EH (cell line): ENCODE measurements at places on chromosomes 11 and 22.

DNA sequence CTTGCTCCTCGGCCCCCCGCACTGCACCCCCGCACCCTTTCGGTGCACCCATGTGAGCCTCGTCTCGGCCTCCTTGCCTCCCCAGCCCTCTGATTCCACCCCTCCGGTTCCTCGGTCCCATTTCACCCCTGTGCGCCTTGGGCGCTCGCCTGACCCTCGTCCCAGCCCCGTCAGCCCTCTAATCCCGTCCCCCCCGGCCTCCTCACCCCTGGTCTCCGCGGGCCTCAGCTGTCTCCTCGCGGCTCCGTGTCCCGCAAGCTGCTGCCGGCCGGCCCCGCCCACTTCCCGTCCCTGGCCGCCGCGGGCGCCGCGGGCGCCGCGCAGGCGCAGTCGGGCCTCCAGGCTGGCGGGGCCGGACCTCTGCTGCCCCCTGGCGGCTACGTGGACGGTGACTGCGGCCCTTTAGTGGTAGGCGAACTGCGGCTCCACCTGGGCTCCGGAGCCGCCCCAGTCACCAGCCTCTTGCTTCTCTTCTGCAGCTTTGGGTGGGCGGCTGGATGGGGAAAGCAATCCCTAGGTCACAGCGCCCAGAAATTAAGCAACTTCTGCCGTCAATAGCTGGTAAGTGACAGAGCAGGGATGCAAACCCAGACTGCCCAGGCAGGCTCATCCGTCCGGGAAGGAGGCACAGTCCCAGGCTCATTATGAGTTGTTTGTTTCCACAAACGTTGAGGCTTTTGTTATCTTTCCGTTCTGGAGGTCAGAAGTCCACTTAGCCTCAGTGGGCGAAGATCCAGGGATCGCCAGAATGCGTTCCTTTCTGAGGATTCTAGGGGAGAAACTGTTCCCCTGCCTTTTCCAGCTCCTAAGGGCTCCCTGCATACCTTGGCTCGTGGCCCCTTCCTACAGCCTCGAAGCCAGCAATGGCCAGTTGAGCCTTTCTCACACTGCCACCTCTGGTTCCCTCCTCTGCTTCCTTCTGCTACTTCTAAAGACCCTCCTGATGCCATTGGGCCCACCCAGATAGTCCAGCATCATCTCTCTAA lies at the start of gene PPM1F:
Gene PPM1F (minus strand): TSS at position 263 of the 986 bp plus-strand sequence. CDS start 6,800 bp downstream, outside the sequence.
- DNase-seq, result peak; percentile 81

GRCh38 chr11:106012744-106013143 lies 9.3 kb downstream of the MSANTD4 start:
- peak; percentile 34 for DNase-seq

DNA sequence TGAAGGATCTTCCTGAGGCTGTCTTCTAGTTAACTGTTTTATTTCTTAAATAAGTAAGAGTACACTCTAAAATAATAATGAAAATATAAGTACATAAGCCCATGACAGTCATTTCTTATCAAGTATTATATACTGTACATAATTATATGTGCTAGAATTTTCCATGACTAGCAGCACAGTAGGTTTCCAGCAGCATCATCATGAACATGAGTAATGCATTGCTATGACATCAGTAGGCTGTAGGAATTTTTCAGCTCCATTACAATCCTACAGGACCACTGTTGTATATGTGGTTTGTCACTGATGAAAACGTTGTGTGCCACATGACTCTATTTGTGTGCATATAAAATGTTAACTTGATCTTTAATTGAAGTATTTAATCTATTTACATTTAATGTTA lies 22.0 kb downstream of the ZNF202 start:
- DNase-seq, result peak; percentile 60

- no peak for DNase-seq
Observed at GRCh38 chr11:79950172-79950571, 509.3 kb upstream of the TENM4 start.

GRCh38 chr11:68038718-68039525 lies at the start of gene TCIRG1:
TSS of gene TCIRG1 (plus strand) at chr11:68039025. CDS start at chr11:68041272, 2,247 bp downstream.
- peak; percentile 91 for DNase-seq

GRCh38 chr11:64667154-64667745 lies 55.7 kb downstream of the NRXN2 start:
- no peak for DNase-seq

- DNase-seq, result peak; percentile 65
Observed at GRCh38 chr11:104946907-104947306, 21.5 kb downstream of the CASP4 start.

GRCh38 chr11:1129611-1130160 lies 28.1 kb upstream of the MUC5AC start:
- no peak for DNase-seq

- peak; percentile 48 for DNase-seq
Observed at GRCh38 chr11:206526-207207, 532 bp downstream of the BET1L start.

- no peak for DNase-seq
Observed at GRCh38 chr11:62928011-62928410, 6.8 kb upstream of the CHRM1 start.

GRCh38 chr11:99080154-99080553 lies 59.4 kb downstream of the CNTN5 start:
- DNase-seq, result no peak

- DNase-seq, result no peak
Observed at GRCh38 chr22:22605074-22605404, 39.4 kb upstream of the GGTLC2 start.

DNA sequence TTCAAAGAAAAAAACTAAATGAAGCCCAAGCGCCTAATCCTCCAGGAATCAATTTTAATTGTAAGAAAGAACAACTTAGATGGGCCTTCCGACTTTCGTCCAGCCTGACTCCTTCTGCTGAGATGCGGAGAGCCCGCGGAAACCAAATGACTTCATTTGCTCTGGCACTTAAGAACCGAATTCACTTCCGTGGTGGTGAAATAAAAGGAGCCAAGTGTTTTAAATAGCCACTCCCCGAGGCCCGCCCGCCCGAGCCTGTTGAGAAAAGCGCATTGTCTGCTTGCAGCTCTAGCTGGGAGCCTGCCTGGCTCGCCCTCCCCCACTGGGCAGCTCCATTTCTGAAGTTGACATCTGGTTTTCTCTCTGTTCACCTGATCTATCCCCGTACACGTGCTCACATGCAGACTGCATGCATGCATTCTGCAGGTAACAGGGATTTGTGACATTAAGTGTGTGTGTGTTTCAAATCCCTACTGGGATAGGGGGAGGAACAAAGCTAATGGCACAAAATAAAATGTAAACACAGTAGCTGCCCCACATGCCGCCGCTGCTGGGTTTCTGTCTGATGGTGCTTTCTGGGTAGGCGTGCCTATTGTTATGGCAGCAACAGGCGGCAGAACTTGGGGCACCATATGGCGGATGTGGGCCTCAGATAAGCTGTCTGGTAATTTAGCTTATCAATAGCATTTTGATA lies 6.2 kb downstream of the TEAD1 start:
- peak; percentile 93 for DNase-seq

DNA sequence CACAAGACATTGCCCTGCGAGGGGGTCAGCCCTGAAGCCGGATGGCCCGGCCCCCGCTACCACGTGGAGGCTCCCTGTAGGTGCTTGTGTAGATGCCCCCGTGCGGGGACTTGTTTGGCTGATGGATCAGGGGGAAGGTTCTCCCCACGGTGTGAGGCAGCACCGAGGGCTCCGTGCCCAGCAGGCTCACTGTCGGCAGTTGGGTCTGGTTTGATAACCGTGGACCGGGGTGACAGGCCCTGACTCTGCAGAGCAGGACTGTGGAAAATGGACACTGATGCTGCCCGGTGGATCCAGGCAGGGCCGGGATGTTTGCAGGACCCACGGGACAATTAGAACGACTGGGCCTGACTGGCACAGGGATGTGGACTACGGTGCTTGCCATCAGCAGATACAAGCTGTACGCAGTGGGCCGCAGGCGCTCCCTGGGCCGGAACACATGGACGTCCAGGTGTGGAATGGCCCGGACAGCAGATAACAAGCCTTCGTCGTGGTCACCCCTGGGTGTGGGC lies 19.0 kb downstream of the KCNQ1 start:
- DNase-seq, result no peak

DNA sequence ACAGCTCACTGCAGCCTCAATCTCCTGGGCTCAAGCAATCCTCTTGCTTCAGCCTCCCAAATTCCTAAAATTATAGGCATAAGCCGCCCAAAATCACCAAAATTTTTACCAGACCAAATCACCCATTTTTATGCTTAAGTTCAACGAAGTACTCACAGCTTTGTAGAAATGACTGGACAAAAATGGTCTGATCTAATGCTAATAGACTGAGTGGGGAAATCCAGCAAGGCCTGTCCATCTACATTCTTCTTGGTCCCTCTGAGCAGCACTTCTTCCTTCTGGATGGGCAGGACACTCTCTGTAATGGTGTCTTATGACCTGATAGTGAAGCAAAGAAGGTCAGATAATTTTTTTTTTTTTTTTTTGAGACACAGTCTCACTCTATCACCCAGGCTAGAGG lies 18.7 kb upstream of the OR6X1 start:
- no peak for DNase-seq

DNA sequence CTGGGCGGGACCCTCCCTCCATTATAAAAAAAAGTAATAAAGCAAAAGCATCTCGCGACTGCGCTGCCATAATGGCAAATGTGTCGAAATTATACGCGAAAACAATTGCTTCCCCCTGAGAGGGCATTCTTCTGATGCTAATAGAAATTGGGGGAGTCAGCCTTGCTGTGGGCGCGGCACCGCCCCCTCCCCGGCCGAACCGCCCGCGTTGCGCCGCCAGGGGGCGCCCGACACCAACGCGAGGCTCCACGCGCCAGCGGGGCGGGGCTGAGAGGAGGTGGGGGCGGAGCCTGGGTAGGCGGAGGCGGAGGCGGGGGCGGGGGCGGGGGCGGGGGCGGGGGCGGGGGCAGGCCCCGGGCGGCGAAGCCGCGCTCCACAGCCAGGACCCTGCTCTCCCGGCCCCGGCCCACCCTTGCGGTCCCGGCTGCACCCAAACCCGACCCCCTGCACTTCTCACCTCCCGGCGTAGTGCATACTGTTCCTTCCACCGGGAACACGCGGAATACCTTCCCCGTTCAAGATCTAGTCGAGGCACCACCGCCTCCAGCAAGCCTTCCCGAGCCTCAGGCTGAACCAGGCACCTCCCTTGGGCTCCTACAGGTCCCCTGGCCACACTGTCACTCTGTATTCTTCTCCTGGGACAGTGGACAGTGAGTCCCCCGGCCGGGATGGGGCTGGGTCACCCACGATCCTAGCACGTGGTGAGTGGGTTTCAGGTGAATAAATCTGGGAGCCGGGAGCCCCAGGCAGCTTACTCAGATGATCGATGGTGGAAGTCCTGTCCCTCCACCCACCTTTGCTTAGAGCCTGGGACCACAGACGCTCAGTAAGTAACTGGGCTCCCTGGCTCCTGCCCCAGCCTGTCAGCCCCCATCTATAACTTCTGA lies 15.5 kb upstream of the UPK3A start:
- DNase-seq, result peak; percentile 69

GRCh38 chr22:27537501-27537900 lies 264.1 kb downstream of the MN1 start:
- no peak for DNase-seq

- peak; percentile 99 for DNase-seq
Observed at GRCh38 chr11:46248289-46249102, 29.0 kb upstream of the CREB3L1 start.

- no peak for DNase-seq
Observed at GRCh38 chr11:15672825-15673224, 558.1 kb downstream of the INSC start.

DNA sequence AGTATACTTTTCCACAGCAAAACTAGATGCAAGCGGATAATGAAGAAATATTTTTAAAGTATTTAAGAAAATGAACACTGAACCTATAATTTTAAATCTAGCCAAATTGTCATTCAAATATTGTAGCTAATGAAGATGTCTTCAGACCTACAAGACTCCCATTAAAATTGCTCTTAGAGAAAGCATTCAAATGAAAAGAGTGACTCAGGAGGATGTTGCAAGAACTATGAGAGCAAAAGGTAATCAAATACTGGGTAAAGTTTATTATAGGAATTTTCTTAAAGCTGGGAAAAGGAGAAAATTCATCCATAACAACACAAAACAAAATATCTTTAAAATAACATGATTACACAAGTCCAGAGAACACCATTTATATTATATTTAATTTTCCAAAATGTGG lies 5.4 kb upstream of the POU2AF1 start:
- no peak for DNase-seq

DNA sequence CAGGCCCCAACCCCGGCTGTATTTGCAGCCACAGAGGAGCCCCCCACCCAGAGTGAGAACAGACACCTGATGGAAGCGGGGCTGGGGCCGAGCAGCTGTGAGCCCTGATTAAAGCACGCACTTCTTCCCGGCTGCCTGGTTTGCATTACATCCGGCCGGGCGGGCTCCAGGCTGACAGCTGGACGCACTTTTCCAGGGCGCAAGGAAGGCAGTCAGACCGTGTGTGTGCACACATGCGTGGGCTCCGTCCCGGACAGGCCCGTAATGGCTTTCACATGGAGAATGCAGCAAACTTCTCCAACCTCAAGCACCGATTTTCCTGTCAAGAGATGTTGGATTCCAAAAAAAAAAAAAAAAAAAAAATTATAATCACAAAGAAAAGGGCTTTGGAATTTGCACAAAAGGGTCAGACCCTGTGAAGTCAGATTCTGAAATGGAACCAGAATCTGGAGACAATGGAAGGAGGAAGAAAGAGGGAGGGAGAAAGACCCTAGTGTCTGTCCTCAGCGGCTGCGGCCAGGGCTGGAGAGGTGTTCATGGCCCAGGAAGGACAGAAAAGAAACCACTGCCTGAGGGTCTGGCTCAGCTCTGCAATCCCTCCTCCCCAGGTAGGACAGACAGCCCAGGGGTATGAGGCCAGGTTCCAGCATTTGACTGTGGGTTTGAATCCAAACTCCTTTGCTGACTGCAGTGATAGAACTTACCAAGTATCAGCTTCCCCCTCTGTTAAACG lies 365.5 kb downstream of the MN1 start:
- DNase-seq, result peak; percentile 46

- no peak for DNase-seq
Observed at GRCh38 chr22:32448980-32449379, 15.3 kb downstream of the BPIFC start.

DNA sequence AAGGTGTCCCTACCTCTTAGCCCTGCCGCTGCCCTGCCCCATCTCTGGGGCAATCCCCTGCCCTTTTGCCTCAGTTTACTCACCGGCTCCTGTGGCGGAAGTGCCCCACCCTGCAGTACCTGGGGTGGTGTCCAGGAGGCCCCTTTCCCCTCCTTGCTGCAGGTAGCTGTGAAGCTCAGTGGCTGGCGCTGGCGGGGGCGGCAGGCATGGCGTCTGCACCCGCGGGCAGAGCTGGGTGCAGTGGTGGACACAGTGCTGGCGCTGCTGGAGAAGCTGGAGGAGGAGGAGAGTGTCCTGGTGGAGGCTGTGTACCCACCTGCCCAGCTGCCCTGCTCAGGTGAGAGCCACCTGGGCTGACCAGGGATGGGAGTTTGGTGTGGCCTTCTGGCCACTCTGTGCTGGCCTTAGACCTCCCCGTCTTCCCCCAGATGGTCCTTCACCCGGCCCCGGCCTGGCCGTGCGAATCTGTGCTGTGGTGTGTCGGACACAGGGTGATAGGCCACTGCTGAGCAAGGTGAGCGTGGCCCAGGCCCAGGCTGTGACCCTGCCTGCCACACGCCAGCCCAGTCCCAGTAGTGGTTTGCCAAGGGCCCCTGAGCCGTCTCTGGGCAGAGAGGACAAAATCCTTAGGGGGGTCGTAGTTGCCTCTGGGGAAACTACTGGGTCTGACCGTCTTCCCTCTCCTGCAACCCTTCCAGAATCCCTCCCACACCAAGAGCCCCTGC lies 4.0 kb downstream of the CARNS1 start:
- DNase-seq, result no peak

- no peak for DNase-seq
Observed at GRCh38 chr22:22048981-22049531, 66.5 kb upstream of the TOP3B start.

- DNase-seq, result no peak
Observed at GRCh38 chr11:72381584-72382090, 52.7 kb downstream of the CLPB start.
